ENCODE measurements at places on chromosomes 12 and 14. TPM values are rescaled to one million over a fixed set of nuclear protein-coding genes. Genes with fewer than 3 reads are reported as not detected.
A peak's percentile ranks its signal among the peaks of the same experiment; 100 is the strongest.

DNA sequence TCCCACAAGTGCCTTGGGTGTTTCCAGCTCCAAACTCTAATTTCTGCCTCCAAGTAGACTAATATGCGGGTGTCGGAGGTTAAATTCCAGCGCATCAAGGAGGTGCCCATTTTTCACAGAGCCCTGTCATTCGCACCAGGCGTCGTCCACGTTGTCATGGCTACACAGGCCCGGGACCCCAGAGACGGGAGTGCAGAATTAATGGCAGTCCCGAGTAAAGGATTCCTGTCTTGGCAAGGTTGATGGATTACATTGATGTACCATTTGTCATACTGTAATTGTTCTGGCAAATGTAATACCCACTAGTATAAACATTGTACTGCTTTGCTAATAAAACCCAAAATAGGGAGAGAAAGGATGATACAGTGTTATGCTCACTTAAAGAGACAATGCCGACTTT lies 222.9 kb upstream of the MYL2 start:
- no peak for DNase-seq

GRCh38 chr12:111429828-111430432 lies 24.2 kb downstream of the SH2B3 start:
- DNase-seq = no peak

DNA sequence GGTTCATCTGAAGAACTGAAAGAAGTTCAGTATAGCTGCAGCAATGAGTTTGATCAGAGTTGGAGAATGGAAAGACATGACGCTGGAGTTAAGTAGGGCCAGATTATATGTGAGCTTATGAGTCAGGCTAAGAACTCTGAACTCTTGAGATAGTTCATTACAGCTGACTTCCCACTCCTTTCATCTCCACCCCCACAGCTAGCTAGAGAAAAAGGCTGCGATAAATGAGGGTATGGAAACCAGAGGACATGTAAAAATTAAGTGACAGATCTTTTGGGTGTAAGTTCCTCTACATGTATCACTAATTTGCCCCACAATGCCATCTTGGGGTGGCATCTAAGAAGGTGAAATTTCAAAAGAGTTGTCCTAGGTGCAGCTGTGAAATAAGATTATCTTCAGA lies 28.6 kb downstream of the PYM1 start:
- no peak for DNase-seq

- no peak for DNase-seq
Measured at GRCh38 chr14:55128386-55129085, 516 bp upstream of the LGALS3 start.

GRCh38 chr12:116661341-116661740 lies 76.5 kb downstream of the SPRING1 start:
- DNase-seq = no peak

- no peak for DNase-seq
Measured at GRCh38 chr12:2125651-2126522, 73.1 kb downstream of the CACNA1C start.

DNA sequence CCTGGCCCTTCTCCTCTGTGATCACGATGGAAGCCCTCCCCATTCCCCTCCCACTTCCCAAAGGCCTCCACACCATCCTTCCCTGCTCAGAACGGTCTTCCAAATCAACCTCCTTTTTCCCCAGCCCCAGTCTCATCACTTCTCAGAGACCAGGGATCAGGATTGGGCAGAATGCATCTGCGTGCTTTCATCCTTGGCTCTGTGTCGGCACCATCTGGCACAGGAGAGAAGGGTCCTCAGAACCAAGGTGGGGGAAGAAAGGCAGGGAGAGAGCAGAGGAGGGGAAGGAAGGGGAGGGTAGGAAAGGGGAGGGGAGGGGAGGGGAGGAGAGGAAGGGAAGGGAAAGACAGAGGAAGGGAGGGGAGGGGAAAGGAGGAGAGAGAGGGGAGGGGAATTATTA lies 52.4 kb upstream of the FICD start:
- DNase-seq = no peak

GRCh38 chr12:98208816-98209215 lies 306.6 kb upstream of the TMPO start:
- DNase-seq = no peak

DNA sequence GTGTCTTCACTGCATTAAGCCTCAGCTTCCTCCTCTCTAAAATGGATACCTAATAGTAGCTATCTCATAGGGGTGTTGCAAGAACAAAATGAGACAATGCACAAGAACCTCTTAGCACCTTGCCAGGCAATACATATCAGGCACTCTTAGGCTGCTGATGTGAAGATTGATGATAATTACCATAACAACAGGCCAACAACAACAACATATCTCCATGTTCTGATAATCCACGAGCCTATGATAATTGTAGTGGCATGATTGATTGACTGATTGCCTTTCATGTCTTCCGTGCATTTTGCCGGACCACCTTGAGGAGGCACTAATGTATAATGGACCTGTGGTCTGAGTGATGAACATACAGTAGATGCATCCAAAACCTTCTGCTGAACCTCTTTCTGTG lies 50.7 kb upstream of the WSCD2 start:
- no peak for DNase-seq

GRCh38 chr14:59103396-59103795 lies 85.1 kb upstream of the DAAM1 start:
- no peak for DNase-seq

- no peak for DNase-seq
Measured at GRCh38 chr14:89674936-89675335, 257.9 kb upstream of the FOXN3 start.

DNA sequence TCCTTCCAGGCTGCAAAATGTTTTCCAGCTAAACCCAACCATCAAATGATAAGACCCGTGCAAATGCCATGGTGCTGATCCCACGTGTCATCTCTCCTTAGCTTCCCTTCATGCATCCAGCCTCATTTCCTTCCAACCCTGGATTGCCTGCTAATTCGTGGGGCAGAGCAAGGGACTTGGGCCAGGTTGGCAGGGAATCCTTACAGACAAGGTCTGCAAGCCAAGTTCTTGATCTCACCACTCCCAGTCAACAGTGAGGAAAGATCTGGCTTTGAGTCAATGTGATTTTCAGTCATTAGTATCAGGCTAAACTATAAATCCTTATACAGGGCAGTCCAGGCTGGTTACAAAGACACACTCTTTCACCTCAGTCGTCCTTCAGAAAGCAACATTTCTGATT lies 150.9 kb downstream of the ANO2 start:
- no peak for DNase-seq

- DNase-seq = peak; percentile 33
Measured at GRCh38 chr14:60723116-60723906, 840 bp downstream of the SIX4 start.

DNA sequence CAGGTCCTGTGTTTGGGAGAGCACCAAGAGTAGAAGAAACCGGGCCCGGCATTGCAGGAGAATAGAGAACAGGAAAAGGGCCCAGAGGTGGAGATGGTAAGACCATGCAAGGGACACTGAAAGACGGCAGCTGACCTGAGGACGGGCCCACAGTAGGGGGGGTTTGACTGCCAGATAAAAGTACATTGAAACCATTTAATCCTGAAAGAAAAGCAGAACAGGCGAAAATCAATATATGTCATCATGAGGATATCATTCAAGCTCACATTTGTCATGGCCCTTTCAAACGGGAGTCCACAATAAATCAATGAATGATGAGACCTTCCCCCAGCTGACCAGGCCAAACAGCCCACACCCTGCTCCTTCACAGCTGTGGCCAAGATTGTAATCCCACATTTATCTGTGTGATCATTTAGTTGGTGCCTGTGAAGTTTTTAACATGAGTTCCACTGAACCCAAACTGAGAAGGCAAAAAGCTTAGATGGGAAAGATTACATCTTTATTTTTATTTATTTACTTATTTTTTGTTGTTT lies 39.5 kb downstream of the E2F7 start:
- DNase-seq = no peak

DNA sequence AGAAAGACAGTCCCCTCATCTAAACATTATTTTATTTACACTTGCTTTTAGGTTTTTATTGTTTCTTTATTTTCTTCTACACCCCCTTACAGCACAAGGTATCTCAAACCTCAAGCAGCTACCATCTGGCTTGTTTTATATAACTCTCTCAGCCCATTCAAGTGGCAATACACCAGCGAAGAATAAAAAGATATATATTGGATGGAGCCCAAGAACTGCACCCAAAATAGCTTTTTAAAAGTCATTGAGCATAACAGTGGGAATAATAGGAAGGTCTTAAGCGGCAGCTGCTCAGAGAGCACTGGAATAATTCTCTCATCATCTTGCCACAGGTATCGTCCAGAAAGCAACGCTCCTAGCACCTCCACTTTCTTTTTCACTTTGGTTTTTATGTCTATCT lies 322.5 kb downstream of the SYT1 start:
- no peak for DNase-seq

DNA sequence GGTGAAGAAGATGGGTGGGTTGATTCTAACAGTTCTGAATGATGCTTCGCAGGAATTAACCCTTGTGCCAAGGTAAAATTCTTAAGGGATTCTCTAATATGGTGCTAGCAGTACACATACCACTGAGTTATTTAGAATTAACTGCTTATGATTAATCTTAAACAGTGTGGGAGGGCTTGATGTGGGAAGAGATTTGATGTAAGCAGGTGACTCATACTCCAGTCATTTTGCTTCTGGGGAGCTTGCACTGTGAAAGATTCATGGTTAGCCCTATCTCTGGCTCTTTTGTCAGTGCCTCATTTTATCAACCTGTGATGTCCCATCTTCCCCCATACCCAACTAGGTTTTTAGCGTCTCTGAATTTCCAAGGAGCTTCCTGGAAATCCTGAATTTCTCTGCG lies 83.8 kb downstream of the NRXN3 start:
- DNase-seq = peak; percentile 97

- no peak for DNase-seq
Measured at GRCh38 chr14:30888480-30889243, 14.3 kb downstream of the COCH start.

GRCh38 chr12:57803319-57803893 lies 15.1 kb downstream of the AVIL start:
- DNase-seq = peak; percentile 35

DNA sequence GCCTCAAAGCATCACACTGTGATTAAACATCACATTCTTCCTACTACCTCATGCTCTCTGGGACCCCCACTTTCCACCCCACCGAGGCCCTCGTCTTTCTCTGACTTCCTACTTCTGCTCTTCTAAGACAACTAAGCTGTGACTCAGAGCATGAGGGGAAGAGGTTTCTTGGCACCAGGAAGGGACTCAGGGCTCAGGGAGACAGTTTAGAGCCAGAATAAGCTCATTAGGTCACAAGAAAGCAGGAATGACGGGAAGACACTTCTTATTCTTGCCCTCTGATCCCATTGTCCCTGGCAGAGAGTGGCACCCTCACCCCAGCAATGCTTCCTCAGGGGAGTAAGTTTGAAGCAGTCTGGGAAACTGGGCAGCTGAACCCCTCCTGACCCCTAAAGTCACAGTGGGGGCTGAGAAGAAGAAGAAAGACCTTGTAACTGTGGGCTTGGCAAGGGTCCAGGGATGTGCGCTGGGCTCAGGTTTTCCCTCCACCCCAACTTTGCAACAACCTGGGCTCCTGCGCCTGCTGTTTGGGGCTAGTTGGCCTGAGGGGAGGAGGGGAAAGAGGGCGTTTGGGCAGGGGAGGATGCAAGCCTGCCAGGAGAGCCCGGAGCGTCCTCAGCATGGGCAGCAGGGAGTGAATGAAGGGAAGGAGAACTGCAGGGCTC lies 64.6 kb upstream of the ACTN1 start:
- peak; percentile 41 for DNase-seq

GRCh38 chr12:58296863-58297262 lies 355.5 kb downstream of the ATP23 start:
- DNase-seq = no peak

DNA sequence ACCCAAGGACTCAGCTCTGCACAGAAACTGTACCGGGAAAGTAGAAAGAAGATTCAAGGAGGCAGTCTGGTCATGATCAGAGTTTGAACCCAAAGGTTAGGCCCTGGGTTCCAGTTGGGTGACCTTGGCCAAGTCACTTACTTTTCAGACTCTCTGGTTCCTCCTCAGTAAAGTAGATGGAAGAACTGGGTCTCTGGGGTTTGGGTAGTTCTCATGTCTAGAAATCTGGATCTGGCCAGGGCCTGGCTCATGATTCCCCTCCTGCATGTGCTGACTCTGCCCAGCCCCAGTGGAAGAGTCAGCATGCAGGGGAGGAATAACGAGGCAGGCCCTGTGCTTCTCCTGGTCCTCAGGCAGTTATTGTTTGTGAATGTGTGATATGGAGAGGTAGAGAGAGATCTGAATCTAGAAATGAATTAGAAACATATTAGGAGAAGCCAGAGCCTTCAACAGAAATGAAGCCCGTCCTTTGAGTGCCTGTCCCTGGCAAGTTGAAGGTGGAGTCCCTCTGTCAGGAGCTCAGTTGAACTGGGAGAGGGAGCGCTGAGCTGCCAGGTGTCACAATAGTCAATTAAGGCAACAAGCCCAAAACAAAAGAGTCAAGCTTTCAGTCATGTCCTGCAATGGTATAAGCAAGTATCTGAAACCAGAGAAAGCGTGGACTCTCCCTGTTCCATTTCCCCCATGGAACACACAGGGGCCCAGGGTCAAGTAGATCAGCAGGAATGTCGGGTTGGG lies 131.3 kb upstream of the HIF1A start:
- no peak for DNase-seq

VDR gene
- 3.4 TPM for total RNA-seq

TAS2R14 gene
- total RNA-seq = 1.2 TPM

FLRT2 gene
- 7.1 TPM for total RNA-seq

AMDHD1 gene
- not detected for total RNA-seq

KSR2 gene
- not detected for total RNA-seq

PTGER2 gene
- not detected for total RNA-seq

COX8C gene
- total RNA-seq = not detected

LLPH gene
- 6.1 TPM for total RNA-seq

Measured in bronchial epithelial cell (primary cell).